ENCODE measurements at places on chromosomes 13 and 19. TPM values are rescaled to one million over a fixed set of nuclear protein-coding genes. Genes with fewer than 3 reads are reported as not detected.

ZNF667 gene
- not detected for total RNA-seq

CEACAM3 gene
- total RNA-seq: not detected

CNN1 gene
- total RNA-seq: 0.35 TPM

C19orf67 gene
- not detected for total RNA-seq

KLK14 gene
- 0.68 TPM for total RNA-seq

TTC9B gene
- total RNA-seq: 0.34 TPM

MYBPC2 gene
- not detected for total RNA-seq

ZNF729 gene
- not detected for total RNA-seq

IZUMO2 gene
- total RNA-seq: not detected

THSD8 gene
- total RNA-seq: 8.1 TPM

ZNF470 gene
- 1.7 TPM for total RNA-seq

ANKRD24 gene
- total RNA-seq: 0.17 TPM

PALM gene
- 17.2 TPM for total RNA-seq

MARK4 gene
- total RNA-seq: 6.8 TPM

LSR gene
- 10.7 TPM for total RNA-seq

CCDC106 gene
- 12.8 TPM for total RNA-seq

ZNF471 gene
- total RNA-seq: 0.04 TPM

ZNF91 gene
- 0.40 TPM for total RNA-seq

VSTM2B gene
- total RNA-seq: not detected

IQCN gene
- 0.71 TPM for total RNA-seq

CEACAM8 gene
- not detected for total RNA-seq

EFNA2 gene
- 2.9 TPM for total RNA-seq

All from A549 treated with ZK216348 at 1 μM for 4 hours (cell line).